Effector memory CD8-positive, alpha-beta T cell (primary cell): ENCODE measurements at places on chromosomes 11 and 22.
A peak's percentile ranks its signal among the peaks of the same experiment; 100 is the strongest.

DNA sequence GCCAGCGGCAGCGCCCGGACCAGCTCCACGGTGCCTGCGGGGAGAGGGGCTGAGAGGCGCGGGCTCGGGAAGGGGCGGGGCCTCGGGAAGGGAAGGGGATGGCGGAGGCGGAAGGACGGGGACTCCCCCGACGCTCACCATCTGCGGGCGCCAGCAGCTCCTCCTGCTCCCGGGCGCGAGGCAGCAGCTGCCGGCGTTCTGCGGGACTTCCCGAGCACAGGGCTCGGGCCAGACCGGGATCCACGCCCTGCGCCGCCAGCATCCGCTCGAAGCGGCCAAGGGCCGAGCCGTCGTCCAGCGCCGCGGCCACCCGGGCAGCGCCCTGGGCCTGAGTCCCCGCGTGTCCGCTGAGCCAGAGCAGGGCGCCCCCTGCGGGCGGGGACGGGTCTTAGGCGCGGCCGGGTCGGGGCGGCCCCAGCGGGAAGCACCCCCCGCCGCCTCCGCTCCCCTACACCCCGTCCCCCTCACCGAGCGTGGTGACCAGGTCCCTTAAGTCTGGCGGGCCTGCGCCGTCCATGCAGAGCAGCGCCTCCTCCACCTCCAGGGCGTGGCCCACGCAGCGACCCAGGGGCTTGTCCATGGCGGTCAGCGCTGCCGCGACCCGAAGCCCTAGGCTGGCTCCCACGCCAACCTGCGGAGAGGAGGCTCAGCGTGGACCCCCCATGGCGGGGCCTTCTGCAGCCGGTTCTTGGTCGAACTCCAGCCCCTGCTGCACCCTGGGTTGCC, 873 bp upstream of the SCO2 start:
- DNase-seq: peak; percentile 83

DNA sequence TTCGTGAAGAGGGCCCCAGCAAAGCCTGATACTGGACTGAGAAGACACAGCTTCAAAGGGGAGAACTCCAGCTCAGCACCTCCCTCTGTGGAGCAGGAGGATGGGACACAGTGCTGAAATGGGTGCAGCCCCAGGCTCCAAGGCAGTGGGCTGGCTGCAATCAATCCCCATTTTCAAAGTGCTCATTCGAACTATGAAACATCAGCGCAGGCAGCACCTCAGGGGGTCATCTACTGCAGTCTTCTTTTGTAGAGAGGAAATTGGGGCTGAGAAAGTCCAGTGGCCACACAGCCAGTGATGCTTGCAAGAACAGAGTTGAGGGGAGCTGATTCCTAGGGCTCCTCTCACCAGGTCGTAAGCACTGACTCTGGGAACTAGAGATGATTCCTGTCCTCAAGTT, 25.1 kb downstream of the OPCML start:
- DNase-seq: no peak

DNA sequence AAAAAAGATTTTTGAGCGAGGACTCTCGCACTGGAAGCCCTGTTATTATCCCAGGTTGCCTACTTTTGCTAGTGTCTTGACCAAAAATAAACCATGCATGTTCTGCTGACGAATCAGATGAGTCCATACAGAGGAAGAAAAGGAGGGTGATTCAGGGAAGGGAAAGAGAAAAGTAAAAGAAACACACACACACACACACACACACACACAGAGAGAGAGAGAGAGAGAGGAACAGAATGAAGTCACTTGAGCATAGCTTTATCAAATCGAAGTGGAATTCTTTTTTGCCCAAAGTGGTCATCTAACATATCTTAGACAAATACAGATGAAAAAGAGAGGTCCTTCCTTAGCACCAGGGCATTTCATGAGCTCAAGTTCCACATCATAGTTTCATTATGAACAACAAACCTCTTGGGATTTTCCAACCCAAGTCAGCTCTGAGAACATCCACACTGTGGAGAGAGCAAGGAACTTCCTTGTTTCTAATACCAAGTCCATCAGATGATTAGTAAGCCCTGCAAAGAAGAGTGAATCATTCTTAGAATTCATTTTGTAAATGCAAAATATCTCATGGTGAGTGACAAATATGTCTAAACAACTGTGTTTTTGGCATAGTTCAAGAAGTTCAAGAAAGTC, 7.7 kb upstream of the MMP12 start:
- no peak for DNase-seq

- DNase-seq: no peak
Measured at GRCh38 chr22:36565159-36565507, 36.2 kb upstream of the EIF3D start.

GRCh38 chr11:29962243-29962642, 54.6 kb downstream of the KCNA4 start:
- DNase-seq: no peak

DNA sequence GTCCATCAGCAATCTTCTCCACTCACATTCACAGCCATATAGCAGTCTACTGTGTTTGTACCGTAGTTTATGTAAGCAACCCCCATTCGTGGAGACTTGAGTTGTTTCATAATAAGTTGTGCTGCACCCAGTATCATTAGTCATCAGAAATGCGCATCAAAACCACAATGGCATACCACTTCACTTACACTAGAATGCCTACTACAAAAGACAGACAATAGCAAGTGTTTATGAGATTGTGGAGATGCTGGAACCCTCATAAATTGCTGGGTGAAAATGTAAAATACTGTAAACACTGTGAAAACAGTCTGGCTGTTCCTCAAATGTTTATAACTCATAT, 133.3 kb downstream of the ATXN10 start:
- DNase-seq: no peak

GRCh38 chr11:107991868-107992414, 16.8 kb upstream of the CUL5 start:
- DNase-seq: no peak

- DNase-seq: no peak
Measured at GRCh38 chr22:16774911-16775500, 50.2 kb downstream of the XKR3 start.

DNA sequence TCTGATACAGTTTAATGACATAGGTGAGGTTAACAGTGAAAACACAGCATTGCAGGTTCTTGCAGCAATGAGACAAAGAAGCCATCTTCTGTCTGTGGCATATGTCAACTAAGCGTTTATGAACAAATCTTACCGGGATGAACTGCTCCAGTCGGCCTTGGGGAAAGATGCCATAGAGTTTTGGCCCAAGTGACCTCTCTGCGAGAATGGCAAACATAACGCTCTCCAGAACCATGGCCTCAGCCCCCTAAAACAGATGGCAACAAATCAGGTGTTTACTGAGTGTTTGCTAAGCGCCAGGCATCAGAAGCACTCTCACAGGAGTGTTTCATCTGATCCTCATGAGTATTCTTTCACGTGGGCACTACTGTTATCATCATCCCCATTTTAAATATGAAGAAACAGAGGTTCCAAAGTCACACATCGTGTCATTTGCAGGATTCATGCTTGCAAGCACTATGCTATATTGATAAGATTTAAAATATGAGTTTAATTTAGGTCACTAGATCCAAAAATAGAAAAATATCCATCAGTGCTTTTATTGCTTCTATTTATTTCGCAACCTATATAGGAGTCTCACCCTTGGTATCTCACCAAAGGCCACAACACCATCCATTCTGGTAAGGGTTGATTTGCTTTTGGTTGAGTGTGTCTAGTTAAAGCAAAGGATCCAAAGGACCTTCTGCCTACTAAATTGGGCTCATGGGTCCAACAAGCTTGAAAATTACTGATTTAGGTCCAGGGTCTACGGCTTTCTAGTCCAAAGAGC, 35.9 kb downstream of the TCIRG1 start:
- no peak for DNase-seq

GRCh38 chr11:75248924-75249256, 8.3 kb downstream of the TPBGL start:
- DNase-seq: no peak

DNA sequence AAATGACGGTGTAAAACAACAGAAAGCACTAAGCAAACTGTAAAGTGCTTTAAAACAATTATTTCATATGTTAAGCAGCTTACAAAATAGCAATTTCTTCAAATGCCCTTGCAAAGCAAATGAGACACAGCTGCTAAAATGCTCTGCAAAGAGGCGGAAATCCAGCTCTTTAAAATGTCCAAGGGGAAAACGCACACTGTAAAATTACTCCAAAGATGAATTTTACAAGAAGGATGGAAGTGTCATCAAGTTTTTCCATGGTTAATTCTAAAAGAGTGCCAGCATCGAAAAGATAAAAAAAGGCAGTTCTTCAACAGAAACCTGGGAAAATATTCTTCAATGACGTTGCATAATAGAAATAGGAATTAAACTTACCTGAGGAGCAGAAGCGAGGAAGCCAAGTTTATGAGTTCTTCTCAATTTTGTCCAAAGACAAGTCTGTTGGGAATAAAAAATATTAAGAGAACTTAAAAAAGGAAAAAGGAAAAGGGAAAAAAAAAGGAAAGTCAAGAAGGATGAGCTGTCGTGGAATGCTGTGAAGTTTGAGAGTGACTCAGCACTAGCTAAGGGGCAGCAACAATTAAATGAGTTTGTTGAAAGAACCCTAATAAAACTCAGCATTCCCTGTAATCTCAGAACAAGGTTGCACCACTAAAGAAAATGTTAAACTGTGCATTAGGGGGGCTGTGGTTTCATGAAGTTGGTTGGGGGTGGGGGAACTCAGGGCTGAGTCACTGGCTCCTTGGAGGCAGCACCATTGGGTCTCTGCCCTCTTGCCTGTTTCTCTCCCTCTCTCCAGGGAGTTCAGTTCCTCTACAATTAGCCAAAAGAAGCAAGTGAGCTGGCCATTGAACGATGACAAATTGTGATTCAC, 64.2 kb upstream of the BLID start:
- DNase-seq: no peak
